ENCODE measurements at places on chromosomes 4 and X.

DNA sequence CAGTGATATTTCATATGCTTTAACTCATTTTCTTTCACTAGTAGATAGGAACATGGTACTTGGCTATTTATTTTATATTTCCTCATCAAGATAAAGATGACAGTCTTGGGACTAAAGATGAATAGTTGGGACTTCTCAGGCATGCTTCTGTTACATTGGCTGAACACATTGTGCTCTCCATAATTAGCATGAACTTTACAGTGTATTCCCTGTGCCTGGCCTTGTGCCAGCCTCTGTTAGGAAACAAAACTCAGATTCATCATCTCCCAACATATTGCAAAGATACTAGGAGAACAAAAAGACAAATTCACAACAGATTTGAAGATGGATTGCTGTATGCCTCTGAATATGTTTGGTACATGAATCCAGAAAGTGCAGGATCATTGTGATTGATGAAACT is 26.4 kb downstream of the GRIA2 start:
- no peak for DNase-seq

DNA sequence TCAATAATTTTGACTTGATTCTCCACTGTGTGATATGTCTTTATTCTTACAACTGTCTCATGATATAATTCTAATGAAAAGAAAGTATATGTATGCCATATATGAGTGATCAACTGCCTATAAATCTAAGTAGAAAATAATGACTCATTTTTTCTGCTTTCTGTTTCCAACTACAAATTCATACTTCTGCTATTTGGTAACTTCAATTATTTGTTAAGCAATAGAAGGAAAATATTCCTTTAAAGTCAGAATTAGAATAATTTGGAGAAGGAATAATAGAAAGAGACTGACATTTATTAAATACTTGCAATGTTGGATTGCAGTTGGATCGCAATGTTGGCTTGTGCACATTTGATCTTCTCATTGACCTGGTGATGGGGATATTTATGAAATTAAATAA is 204.2 kb upstream of the PACRGL start:
- no peak for DNase-seq

DNA sequence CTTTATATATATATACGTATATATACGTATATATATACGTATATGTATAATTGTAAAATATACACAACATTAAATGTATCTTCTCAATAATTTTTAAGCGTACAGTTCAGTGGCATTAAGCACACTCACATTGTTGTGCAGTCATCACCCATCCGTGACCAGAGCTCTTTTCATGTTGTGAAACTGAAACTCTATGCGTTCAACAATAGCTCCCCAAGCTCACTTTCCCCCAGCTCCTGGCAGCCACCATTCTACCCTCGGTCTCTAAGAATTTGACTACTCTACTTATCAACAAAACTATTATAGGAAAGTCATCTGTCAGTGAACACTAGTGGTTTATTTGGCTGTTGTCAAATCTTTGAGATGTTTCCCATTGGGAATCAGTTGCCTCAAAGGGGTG is 621.8 kb upstream of the GALNT7 start:
- no peak for DNase-seq

- DNase-seq = peak; percentile 3
Measured at GRCh38 chr4:101790521-101791181, at the start of gene BANK1. BANK1 (plus strand) TSS chr4:101790730; CDS start chr4:101790881, 151 bp downstream.

DNA sequence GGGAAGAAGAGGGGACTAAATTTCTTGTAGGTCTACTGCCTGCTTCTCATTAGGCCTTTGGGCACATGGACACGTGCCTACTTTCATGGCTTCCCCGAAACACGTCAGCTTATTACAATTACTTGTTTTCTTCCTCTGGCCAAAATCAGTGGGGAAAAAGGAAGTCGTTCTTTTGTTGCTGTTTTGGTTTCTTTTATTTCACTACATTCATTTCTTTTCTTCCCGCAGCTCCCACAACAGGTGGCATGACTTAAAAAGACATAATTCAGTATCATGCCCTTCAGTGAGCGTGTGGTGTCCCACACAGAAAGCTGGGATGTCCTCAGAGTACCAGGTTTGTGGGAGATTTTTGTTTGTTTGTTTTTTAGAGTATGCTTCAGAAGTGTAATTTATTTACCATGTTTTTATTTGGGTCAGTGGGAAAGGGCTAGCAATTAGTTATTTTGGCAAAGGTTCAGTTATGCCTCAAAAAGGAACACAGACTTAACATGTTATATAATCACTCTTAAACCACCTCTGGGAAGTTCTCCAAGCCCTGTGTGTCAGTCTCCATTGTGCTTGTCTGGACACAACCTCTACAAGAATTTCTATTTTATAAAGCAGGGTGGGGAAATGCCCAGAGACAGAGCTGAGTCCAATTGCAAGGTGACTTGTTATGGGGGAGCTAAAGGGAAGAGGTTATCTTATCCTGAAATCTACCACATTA is 44.2 kb upstream of the SPRY1 start:
- DNase-seq = no peak

- no peak for DNase-seq
Measured at GRCh38 chr4:150855981-150856510, 159.0 kb downstream of the LRBA start.

DNA sequence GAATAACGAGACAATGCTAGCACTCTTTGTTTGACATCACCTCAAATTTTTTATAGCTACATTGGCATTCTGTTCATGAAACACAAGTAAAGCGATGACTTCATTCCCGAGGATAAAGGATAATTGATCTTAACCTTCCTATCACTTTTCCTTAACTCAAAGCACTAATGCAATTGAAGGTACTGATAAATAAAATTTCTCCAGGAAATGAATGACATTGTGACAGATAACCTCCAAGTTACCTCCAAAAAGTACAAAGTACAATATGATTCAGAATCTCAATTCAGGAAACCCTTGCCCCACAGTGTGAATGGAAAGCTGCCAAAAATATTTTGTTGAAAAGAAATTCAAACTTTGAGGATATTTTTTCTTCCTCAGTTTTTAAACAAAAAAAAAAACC is 1.8 kb downstream of the PRSS12 start:
- no peak for DNase-seq

- peak; percentile 14 for DNase-seq
Measured at GRCh38 chrX:21374994-21375707, 933 bp downstream of the CNKSR2 start.

- DNase-seq = peak; percentile 52
Measured at GRCh38 chrX:51892921-51893745, at the start of gene MAGED1. MAGED1 (plus strand) TSS chrX:51893623; CDS start chrX:51894305, 682 bp downstream.

- DNase-seq = no peak
Measured at GRCh38 chr4:174012135-174012885, 271.2 kb downstream of the FBXO8 start.

- no peak for DNase-seq
Measured at GRCh38 chr4:110622841-110623717, at the start of gene PITX2. PITX2 (minus strand) TSS chr4:110623077; CDS start chr4:110622460, 617 bp downstream.

DNA sequence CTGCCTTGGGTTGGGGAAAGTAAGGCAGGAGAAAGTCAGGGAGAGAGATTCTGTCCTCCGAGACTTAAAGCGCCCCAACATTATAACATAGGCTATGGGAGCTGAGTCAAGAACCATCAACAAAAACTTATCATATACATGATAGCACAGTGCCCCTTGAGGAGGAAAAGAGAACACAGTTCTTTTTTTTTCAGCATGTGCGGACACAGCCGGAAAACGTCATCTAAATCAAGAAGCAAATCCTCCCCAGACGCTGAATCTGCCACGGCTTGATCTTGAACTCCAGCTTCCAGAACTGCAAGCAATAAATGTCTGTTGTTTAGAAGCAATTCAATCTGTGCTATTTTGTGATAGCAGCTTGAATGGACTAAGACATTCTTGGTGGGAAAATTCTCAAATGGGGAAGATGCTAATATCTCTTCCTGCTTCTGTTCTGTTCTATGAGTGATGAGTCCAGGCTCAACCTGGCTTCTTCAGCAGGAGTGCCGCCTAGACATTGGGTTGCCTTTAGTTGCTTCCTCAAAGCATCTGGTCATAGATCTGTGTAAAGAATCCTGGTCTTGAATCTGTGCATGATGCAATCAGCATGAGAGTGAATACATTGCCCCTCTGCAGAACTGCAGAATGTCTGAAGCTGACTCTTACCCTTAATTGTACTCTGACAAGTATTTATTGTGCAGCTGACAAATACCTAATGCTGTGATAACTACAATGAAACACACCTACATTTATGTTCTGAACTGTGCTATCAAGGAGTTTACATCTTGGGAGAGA is 549.8 kb upstream of the PRKX start:
- DNase-seq = no peak

- DNase-seq = no peak
Measured at GRCh38 chr4:1050486-1051213, 39.2 kb downstream of the FGFRL1 start.

GRCh38 chrX:41723826-41724225 is at the start of gene GPR82:
GPR82 (plus strand) TSS chrX:41724181; CDS start chrX:41727027, 2,846 bp downstream.
- no peak for DNase-seq

DNA sequence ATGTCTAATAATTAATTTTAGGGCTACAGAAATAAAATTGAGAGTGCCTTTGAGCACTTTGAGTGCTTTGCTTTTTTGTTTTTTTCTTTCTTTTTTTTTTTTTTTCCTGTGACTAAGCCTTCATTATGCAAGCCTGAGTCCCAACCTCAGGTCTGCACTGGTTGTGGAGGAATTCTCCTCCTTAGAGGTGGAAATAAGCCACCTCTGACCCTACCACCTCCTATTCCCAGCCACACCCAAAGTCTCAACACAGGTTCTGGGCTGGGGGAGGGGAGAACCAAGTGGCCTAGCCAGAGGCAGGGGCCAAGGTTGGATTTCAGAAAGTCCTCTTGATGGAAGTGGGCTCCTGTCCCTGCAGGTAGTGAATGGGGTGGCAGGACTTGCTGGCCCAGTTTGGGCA is 180.2 kb downstream of the ARAP2 start:
- DNase-seq = no peak

- no peak for DNase-seq
Measured at GRCh38 chrX:38558686-38559085, 2.7 kb upstream of the TSPAN7 start.

DNA sequence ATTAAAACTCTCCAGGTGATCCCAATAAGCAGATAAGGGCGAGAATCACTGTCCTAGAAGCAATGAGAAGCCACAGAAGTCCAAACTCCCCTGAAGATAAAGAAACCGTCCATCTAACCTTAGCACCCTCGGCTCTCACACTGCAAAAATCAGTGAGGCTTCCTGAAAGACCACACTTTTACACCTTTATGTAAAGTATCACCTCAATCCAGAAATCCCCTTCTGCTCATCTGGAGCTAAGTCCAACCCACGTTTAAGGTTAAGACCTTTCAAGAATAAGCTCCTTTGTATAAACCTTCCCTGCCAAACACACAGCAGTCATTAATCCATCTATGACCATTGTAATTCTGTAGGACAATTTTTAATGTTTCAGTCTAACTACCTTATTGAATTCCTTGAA is 41.7 kb downstream of the LIN54 start:
- DNase-seq = no peak

Measured in CD4-positive, alpha-beta T cell (primary cell).